ENCODE measurements at places on chromosomes 2 and 18.

- DNase-seq, result no peak
Measured at GRCh38 chr2:203070701-203071100, 56.0 kb downstream of the NBEAL1 start.

DNA sequence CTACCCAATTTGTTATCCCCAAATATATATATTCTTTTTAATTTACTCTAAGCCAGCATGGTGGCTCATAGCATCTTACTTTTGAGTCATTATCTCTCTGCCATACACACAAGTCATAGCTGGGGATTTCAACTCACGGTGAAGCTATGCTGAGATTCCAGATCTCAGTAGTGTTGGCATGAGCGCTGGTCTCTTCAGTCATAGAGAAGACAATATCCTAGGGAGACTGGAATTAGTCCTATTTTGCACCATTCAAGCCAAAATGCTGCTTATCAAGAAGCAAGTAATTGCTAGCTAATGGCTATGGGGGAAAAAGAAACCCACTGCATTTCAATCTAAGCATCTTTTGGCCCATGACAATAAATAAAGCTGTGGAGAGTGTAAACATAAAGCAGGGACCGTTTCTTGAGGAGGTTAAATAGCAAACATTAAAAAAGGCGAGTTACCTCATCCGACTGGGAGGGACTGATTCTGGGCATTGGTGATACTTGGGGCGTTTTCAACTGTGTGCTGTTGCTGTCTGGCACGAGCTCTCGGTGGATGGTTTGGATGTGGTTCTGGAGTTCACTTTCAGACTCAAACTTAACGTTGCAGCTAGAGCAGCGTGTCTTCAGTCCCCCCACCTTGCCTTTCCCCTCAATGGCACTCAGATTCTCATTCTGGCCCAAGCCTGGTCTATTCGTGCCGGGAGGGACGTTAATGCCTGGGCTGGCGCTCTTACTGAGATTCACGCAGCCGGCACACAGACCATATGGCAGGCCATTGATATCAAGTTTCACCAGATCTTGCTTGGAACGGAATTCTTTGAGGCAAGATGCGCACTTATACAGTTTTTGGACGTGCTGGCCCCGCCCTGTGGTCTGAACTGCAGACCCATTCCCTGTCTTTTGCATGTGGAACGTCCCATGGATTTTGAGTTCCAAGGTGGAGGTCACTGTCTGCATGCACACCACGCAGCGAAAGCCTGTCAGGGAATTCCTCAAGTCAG lies 127.8 kb downstream of the ZNF521 start:
- no peak for DNase-seq

DNA sequence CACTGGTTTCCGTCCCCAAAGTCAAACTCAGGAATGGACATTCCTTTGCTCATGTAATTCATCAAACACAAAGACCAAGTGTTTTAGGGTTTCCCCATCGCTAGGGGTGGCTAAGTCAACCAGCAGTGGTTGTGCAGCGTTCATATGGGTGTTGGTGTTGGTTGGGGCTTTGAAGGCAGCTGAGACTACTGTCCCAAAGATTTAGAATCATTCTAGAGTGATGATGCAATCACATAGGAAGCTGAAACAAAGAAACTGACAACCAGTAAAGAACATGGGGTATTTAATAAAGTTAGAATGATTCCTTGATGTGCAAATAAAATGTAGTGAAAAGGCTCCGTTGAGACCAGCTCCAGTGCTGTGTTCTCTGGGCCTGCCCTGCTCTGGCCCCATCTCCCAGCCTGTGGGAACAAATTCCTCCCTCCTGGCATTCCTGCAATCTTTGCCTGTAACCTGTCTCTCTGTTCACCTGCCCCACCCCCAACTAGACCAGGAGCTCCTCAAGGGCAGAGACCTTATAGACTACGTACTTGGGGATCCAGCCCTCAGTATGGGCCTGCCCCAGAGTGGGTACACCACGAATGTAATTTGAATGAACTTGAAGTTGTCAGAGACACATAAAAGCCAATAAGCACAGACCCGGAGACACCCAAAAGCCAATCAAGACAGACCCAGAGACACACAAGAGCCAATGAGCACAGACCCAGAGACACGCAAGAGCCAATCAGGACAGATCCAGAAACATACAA lies 191.7 kb upstream of the TWIST2 start:
- DNase-seq, result no peak

DNA sequence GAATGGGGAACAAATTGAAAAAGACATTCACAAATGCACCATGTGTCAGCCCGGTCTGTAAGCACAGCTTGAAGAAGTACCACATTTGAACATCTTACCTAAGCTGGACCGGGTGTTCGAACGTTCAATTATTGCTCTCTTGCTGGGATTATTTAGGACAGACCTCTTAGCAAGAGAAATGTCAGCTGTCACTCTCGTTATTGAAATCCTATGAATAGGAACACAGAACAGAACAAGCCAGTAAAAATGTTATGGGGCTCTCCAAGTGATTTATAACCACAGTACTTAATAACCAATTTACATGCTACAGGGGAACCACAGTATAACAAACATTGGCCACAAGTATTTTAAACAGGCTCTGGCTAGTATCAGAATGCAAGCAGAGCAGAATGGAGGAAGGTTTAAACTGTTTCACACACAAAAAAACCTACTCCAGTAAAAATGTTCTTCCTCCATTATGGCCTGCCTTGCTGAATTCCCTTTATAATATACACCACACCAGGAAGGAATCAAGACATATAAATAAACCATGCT lies 32.5 kb upstream of the ARL5A start:
- no peak for DNase-seq

DNA sequence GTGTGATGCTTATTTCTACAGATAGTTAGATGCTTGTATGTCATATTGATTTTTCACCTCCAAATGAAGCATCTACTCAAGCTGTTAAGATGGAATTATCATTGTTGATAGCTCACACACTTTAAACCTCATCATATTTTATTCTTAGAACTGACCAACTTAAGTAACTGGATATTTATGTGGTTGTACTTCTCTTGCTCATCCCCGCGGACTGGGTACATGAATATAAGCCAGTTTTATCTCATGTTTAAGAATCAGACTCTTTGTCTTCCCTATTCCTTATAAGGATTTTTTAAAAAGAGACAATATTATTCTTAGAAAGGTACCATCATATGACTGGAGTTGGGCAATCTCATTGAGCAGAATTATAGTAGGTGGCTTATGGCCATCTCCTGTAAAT lies 358.7 kb downstream of the DSC3 start:
- DNase-seq, result no peak
